ENCODE measurements at places on chromosomes 1 and 21.
A peak's percentile ranks its signal among the peaks of the same experiment; 100 is the strongest.

DNA sequence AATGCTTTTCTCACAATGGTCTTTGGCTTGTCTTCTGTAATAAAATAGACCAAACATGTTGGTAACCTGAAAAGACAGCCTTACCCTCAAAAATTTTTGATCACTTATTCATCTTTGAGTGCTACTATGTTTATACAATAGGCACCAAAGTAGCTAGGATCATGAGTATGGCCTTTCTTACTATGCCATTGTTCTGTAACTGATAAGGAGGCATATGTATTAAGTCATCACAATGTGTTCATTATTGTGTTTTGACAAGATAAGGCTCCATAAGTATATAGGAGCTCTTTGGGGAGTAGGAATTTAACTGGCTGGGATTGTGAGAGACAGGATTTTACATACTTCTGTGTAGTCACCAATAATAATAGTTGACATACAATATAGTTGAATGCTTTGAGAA, 675 bp downstream of the TMCO2 start:
- DNase-seq: no peak

GRCh38 chr1:91226741-91227140, 177.9 kb downstream of the HFM1 start:
- DNase-seq: no peak

DNA sequence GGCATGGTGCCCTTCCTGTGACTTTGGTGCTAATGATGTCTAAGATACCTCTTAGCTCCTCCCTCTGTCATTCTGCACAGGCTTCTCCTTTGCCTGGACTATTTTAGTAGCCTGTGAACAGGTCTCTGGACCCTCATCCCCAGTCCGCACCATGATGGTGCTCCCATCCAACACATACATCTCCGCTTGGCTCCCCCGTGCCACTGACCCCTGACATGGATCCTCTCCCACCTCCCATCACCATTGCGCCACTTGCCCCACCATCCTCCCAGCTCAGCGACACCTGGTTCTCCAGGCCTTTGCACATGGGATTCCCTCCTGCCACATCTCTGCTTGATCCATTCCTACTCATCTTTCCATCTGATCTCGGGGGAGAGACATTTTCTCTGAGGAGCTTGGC, 33.9 kb downstream of the RUNX3 start:
- DNase-seq: no peak

GRCh38 chr1:206706298-206706791, 21.6 kb downstream of the MAPKAPK2 start:
- no peak for DNase-seq

DNA sequence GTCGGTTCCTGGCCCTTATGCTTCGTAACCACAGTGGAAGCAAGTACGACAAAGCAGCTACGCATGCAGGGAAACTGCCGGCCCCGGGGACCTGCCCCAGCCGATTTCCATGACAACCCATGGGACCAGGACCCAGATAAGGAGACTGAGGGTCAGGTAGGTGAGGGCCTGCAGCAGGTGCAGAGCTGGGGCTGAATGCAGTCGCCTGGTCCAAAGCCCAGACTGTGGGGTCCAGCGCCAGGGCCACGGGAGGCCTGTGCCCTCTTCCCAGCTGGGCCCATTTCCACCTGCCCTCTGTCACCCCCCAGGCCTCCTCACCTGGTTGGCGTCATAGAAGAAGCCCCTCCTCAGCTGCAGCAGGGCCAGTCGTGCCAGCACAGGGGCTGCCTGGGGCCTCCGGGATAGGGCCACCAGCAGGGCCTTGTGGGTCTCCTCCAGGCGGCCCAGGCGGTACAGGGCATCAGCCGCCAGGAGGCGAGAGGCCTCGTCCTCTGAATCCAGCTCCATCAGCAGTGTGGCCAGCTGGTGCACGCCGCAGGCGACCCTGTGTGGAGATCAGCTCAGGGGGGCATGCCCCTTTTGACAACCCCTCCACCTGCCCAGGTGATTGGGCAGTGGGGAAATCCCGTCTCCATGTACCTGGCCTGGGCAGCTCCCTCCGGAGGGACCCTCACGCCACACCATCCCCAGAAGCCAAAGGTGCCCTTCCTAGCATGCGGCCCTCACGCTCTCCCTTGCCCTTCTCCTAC, 14.2 kb downstream of the TTC34 start:
- no peak for DNase-seq

DNA sequence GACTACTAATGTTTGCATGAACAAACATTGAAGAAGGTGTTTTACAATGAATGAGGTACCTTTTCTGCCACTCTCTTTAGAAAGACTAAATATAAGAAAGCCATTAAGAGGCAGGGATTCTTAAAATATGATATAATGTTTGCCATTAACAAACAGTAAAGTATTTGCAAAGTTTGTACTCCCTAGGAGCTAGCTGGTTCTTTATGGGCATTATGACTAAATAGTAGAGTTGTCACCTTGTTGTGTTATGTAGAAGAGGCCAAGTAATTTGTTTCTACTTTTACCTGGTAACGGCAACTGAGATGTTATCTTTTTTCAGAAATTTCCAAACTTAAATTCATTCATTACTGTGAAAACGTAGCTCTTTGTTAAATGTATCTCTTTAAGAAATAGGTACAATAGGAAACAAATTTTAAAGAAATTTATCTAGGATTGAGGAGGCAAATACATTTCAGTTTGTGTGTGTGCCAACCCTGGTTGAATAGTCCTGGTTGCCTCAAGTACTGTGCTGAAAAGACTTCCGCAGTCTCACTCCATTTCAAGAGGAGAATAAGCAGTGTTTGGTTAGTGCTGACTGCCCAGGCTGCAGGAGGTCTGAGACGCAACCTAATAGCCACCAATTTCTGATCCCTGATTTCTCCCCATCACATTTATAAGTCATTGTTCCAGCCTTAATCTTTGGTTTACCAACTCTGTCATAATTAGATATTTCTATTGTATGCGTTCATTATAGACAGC, 52.1 kb downstream of the WDR3 start:
- DNase-seq: no peak

- no peak for DNase-seq
Measured at GRCh38 chr1:71081697-71082080, 854 bp upstream of the ZRANB2 start.

GRCh38 chr1:44524655-44525500, 119.8 kb downstream of the RNF220 start:
- DNase-seq: no peak

- no peak for DNase-seq
Measured at GRCh38 chr1:25793585-25794170, 6.3 kb upstream of the SELENON start.

DNA sequence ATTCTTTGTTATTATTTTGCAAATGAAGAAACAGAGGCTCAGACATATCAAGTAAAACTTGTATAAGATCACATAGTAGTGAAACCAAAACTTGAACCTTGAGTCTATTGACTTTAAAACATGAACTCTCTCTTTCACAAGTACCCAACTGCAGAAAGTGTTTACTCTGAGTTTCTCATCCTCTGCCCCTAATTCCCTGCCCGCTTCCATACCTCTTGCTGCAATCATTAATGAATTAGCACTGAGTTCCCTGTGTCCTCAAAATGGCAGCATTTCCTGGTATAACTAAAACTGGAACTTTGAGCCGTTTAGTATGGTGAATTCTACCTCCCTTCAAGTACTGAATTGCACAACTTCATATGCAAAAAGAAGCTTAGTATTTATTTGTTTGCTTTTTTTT, 147.7 kb upstream of the DNAH14 start:
- no peak for DNase-seq

- peak; percentile 82 for DNase-seq
Measured at GRCh38 chr1:241531195-241532161, 700 bp upstream of the KMO start.

GRCh38 chr1:9892563-9893528, 17.2 kb downstream of the CTNNBIP1 start:
- peak; percentile 92 for DNase-seq

DNA sequence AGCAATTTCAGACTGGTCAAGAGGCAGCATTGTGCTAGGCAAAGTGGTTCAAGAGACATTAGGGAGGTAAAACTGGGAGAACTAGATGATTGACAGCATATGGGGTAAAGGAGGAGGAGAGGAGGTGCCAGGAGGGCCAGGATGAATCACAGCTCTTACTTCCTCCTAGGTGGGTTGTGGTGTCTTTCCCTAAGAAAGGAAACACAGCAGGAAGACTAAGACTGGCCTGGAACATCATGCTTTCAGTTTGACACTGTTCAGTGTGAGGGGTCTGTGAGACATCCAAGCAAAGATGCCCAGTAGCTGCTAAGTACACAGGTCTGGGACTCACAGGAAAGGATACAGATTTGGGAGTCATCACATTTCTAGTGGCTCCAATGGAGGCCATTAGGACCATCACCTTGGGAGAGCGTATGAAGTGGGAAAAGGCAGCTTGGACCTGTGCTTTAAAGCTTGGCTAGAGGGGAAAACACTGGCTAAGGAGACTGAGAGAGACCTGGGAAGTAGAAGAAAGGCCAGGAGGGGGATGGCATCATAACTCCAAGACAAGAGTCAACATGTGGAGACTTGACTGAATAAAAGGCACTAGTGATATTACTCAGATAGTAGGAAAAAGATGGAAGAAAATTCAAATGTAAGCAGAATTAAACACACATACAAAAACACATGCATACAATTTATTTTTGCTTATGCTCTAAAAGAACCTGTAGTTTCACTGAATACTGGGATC, 17.3 kb downstream of the CD58 start:
- peak; percentile 67 for DNase-seq

DNA sequence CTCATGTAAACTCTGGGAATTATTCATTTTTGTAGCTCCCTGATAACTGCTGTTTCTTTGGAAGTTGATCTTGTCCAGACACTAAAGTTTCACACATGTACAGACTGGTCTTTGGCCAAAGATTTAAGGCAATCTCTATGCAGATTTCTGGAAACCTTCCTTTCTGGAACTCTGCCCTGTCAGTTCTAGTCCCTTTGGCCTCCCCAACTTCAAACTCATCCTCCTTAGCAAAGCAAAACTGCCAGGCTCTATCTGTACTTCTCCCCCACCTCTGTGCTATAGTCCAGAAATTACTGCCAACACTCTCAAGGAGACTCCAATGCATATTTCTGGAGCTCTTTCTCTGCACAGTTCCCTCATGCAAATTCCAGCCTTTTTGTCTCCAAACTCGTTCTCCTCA, 36.5 kb downstream of the C1orf198 start:
- no peak for DNase-seq

DNA sequence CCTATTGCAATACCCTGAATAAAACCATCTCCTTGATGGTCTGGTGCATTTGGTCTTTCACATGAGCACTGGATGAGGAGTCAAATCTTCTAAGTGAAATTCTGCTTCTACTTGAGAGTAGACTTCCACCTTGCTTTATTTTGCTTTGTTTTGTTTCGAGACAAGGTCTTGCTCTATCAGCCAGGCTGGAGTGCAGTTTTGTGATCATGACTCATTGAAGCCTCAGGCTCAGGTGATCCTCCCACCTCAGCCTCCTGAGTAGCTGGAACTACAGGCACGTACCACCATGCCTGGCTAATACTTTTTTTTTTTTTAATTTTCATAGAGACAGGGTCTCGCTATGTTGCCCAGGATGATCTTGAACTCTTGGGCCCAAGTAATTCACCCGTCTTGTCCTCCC, 65.8 kb upstream of the F3 start:
- DNase-seq: no peak

DNA sequence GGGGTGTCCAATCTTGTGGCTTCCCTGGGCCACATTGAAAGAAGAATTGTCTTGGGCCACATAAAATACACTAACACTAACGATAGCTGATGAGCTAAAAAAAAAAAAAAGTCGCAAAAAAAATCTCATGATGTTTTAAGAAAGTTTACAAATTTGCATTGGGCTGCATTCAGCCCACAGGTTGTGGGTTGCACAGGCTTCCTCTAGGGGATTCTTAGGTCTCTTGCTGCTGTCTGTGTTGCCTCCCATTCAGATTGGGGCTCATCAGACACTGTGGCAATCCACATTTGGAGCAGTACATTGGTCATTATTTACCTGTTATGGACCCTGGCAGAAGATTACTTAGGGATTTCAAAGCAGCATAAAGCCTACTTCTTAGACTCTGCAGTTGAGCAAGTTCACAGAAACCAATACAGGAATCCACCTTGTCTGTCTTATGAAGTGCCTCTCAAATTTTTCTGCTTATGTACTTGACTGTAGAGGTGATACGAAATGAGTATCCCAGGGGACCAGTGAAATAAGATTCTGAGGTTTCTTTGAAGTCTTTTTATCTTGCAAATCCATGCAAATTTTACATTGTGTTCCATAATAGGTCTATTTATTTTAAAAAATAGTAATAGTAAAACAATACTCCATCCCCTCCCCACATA, 205.5 kb downstream of the RPS6KC1 start:
- no peak for DNase-seq

DNA sequence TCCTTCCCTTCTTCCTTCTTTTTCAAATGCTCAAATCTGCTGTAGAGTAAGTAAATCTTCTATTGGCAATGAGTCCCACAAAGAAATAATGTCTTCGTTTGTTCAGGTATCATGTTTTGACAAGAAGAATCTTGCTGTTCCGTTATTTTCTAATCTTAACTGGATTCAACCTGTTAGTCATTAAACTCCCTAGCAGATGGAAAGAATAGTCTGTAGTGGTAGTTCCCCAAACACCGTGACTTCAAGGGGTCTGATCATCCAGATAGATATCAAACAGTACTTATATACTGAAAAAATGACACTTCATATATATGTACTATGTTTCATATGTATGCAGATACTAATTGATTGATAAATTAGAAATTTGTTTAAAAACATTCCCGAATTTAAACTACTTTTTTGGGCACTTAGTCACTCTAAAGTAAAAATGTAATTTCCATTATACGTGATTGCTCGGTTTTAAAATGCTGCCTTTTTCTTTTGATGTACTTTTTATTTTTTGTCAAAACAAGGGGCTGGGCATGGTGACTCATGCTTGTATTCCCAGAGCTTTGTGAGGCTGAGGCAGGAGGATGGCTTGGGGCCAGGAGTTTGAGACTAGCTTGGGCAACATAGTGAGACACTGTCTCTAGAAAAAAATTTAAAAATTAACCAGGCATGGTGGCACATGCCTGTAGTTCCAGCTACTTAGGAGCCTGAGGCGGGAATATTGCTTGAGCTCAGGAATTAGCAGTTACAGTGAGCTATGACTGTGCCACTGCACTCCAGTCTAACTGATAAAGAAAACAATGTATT, 335.7 kb upstream of the SNX7 start:
- DNase-seq: peak; percentile 98

GRCh38 chr21:34128124-34128523, 54.7 kb downstream of the MRPS6 start:
- no peak for DNase-seq

DNA sequence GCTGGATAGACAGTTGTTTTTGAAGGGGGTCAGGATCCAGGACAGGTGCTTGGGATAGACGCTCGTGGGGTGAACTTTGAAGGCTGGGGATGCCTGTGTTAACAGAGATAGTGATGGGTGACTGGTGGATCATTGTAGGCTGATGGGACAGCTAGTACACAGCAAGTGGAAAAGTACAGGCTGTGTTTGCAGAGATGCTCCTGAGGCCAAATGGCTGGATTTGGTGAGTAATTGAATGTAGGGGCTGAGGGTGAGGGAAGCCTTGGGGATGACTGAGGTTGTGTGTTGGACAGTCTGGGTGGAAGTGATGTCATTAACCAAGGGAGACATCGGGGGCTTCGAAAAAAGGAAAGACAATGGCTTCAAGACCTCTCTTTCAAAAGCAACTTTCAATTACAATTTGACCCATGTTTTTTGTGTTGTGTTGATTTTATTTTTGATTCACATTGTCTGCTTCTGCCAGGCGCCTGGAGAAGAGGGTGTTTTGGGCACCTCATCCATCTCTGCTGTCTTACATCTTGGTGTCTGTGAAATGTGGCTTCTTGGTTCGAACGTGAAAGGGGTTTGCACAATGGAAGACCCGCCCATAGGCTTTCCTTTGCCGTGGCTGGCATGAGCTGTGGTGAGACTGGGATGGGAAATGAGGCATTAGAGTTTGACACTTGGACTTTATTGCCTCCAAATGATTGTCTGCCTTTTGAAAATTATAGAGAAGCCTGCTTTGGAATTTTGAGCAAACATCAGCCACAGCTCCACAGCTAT, 147.5 kb downstream of the FOXD2 start:
- no peak for DNase-seq
